ENCODE measurements at places on chromosomes 6 and 20.

GRCh38 chr6:117555882-117556498 is 46.3 kb downstream of the GOPC start:
- DNase-seq = no peak

DNA sequence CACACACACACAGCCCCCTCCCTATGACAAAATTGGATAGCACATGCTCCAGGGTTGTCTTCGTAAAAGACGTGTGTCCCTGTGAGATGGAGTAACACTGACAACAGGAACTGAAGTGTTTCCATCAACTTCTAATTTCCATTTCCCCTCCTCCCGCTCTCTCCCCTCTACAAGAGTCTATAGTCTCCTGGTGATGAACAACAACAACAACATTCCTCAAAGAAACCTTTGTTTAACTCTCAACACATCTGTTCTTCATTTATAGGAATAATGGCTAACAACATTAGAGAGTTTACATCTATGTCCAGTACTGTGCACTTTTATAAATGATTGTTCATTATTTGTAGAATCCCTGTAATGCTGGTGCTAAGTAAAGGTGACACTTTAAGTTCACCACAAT is 205.8 kb upstream of the SSTR4 start:
- DNase-seq = no peak

- DNase-seq = no peak
Measured at GRCh38 chr20:47353692-47354463, 2.6 kb downstream of the ZMYND8 start.

- no peak for DNase-seq
Measured at GRCh38 chr6:107408714-107409113, 50.6 kb downstream of the PDSS2 start.

- DNase-seq = no peak
Measured at GRCh38 chr6:13248994-13249393, 79.3 kb downstream of the TBC1D7 start.

GRCh38 chr6:158539413-158539812 is 20.5 kb upstream of the TMEM181 start:
- no peak for DNase-seq
